ENCODE measurements at places on chromosomes 16 and 17.

GRCh38 chr16:3058139-3059030 is 7.1 kb upstream of the IL32 start:
- no peak for DNase-seq

GRCh38 chr16:7597677-7598076 is 265.0 kb downstream of the RBFOX1 start:
- no peak for DNase-seq

- no peak for DNase-seq
Measured at GRCh38 chr17:39938140-39938869, 10.8 kb downstream of the LRRC3C start.

DNA sequence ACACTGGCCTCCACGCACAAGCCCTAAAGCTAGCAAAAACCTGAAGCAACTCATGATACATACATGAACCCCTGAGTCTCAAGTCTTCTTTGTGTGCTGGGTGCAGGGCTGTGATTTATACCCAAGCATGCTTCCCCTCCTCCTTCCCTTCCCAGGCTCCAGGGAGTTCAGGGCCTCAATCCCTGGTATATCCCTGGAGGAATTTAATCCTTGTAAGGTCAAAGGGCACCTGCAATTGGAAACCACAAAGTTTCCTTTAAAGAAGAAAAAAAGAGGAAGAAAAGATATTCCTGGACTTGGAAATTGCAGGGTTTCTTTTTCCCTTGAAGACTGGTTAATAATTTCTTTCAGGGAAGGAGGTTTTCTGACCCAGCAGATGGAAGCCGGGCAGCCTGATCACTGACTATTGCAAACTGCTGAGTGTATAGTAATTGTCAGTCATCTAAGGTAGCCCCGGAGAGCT is 182.3 kb downstream of the AATF start:
- no peak for DNase-seq

- DNase-seq = peak; percentile 81
Measured at GRCh38 chr16:27330542-27330941, 16.8 kb downstream of the IL4R start.

DNA sequence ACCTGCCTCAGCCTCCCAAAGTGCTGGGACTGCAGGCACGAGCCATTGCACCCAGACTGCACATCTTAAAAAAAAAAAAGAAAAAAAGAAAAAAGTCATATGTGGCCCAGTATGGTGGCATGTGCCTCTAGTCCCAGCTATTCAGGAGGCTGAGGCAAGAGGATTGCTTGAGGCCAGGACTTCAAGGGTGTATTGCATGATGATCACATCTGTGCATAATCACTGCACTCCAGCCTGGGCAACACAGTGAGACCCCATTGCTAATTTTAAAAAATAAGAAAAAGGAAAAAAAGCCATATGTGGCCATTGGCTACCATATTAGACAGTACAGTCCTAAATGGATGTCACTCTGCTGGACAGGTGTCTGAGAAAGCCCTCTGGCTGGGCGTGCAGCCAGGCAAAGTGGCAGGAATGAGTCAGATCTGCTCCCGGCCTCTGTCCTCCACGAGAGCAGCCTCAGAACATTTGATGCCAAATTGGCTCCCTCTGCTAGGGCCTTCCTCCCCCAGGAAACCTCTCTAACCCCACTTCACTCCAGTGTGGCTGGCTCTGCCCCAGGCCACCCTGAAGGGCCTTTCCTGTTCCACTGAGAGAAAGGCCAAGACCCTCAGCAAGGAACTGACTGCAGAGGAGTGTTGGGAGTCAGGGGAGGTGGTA is 14.7 kb downstream of the CA7 start:
- DNase-seq = no peak

- no peak for DNase-seq
Measured at GRCh38 chr17:63309021-63309420, 137.1 kb downstream of the CYB561 start.

- DNase-seq = no peak
Measured at GRCh38 chr16:66254751-66255150, 111.7 kb upstream of the CDH5 start.

- DNase-seq = no peak
Measured at GRCh38 chr16:65308506-65308905, 186.6 kb upstream of the CDH11 start.

DNA sequence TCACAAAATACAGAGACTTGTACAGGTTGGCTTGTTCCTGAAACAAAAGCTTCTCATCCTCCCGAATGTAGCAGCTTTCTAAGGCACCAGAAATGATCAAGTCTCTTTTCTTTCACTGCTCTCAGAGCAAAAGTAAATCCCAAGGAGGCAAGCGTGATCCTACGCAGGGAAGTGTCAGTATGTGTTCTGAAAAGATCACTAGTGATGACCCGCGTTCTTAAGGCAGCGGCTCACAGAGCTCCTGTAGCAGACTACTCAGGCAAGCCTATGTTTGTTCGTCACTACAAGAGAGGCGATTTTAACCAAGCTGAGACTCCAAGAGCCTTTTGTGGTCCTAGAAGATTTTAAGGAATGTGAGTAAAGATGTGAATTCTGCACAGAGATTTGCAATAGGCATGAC is 34.5 kb downstream of the WIPI1 start:
- DNase-seq = no peak

DNA sequence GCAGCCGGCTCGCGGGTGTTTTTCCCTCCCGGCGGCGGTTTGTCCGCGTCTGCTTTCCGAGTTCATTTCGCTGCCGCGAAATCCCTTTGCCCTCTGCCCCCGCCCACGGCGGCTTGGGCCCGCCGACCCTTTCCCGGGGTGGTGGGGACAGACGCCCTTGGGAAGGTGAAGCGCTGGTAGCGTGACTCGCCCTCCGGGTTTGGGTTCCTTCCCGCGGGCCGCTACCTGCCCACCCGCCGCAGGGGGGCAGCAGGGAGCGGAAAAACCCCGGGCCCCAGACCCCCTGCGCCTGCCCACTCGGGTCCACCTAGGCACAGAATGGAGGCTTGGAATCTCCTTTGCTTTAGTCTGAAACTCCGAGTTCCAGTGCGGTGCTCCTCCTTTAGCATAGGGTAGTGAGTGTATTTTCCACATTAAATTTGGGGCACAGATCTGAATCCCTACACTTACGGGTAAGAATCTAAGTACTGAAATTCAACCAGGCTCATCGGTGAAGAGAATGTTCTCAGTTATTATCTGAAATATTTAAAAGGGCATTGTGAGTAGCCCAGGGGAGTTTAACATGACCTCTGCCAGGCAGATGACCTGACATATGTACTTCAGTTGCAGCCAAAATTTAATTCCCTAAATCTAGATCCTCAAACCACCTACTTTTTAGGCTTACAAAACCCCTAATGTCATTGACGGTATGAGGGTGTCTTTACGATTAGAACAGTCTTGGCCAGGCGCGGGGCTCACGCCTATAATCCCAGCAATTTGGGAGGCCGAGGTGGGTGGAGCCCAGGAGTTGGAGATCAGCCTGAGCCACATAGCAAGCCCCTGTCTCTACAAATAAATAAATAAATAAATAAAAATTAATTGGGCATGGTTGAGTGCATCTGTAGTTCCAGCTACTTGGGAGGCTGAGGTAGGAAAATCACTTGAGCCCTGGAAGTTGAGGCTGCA is 1.0 kb downstream of the NME2 start:
- DNase-seq = peak; percentile 67
